ENCODE measurements at places on chromosomes 12 and 14.

DNA sequence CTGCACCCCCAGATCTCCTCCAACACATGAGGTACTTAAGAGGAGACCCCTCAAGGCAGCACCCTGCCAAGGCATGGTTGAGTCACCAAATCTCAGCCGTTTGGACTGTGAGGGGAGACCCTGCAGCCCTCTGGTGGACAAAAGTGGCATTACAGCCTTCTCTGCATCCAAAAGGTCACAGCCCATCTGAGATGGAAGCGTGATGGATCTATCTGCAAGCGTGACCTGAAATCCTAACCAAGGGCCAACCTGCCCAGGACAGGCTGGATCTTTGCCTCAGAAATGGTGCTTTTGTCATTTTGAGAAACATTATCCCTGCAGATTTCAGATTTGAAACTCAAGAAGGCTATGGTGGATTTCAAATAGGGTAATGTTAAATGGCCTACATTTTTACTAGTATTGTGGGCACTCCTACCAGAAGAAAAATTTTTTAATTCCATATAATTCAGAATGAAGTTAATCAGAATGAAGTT, 23.7 kb upstream of the DHRS4 start:
- H3K4me1 ChIP-seq, result peaks cover 3% of the 10 kb centered on the region
- no peak overlapping the region for H3K4me3 ChIP-seq
- H3K36me3 ChIP-seq, result no peaks in the 10 kb centered on the region
- H3K27me3 ChIP-seq, result no peaks in the 10 kb centered on the region

DNA sequence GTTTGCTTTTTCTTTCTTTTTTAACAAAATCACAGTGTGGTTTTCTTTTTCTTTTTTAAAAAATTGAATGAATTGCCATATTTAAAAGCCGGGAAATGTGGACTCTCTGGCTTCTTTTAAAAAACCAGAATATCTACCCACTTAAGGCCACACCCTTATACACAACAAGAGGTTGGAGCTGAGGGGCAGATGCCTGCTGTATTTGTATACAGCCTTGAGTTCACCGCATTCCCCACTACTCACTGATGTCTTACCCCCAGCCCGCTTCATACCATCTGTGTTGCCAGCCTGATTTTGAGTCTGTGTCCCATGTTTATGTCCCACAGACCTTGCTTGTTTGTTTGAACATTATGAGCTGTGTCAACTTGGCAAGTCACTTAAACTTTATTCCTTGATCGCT, 14.3 kb downstream of the JDP2 start:
- no peak overlapping the region for H3K27ac ChIP-seq
- no peak for DNase-seq
- no peaks in the 10 kb centered on the region for H3K36me3 ChIP-seq
- H3K27me3 ChIP-seq, result peaks cover 5% of the 10 kb centered on the region
- H3K4me1 ChIP-seq, result no peaks in the 10 kb centered on the region

DNA sequence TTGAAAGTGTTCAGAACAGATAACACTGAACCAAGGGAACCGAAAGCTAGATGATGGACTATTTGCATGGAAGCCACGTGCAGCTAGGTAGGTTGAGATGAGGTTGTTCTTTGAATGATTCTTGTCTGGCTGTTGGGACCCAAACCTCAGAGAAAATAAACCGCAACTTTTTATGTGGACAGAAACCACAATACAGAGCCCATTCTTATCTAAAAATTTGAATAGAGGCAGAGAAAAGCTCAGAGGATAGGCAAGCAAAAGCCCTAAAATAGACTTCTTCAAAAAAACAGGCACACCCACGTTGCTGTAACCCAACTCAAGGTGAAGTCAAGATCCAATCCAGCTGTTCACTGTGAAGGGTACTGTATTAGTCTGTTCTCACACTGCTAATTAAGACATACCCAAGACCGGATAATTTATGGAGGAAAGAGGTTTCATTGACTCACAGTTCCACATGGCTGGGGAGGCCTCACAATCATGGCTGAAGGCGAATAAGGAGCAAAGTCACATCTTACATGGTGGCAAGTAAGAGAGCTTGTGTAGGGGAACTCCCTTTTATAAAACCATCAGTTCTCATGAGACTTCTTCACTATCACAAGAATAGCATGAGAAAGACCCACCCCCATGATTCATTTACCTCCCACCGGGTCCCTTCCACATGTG, 353.8 kb downstream of the AACS start:
- no peaks in the 10 kb centered on the region for H3K27me3 ChIP-seq
- no peaks in the 10 kb centered on the region for H3K36me3 ChIP-seq
- H3K4me3 ChIP-seq, result no peak overlapping the region
- no peak for DNase-seq
- no peaks in the 10 kb centered on the region for H3K4me1 ChIP-seq

GRCh38 chr12:51008329-51009055, 17.7 kb downstream of the SLC11A2 start:
- no peak for DNase-seq
- peak overlapping the region; percentile 53 for H3K27ac ChIP-seq
- no peaks in the 10 kb centered on the region for H3K27me3 ChIP-seq
- H3K4me3 ChIP-seq, result no peak overlapping the region
- peaks cover 5% of the 10 kb centered on the region for H3K4me1 ChIP-seq

- DNase-seq, result no peak
- H3K36me3 ChIP-seq, result peaks cover 54% of the 10 kb centered on the region
- no peaks in the 10 kb centered on the region for H3K4me1 ChIP-seq
- H3K4me3 ChIP-seq, result no peak overlapping the region
- no peak overlapping the region for H3K27ac ChIP-seq
These were observed 45.3 kb upstream of the STAC3 start for GRCh38 chr12:57296291-57296690.

DNA sequence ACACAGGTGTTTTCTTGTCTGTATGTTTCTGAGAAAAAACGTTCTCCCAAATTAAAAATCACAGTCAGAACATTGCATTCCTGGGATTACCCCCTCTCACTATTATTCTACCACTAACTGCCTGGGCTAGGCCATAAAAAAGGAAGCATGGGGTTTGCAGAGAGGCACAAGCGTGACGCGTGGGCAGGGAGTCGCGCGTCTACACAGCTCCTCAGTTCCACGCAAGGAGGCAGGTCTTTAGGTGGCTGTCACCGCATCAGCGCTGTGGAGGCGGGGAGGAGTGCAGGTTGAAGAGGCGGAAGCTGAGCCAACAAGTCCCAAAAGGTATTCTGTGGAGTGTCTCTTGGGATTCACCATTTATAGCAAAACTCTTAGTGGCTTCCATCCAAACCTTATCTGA, 109.9 kb downstream of the RIMBP2 start:
- no peak for DNase-seq
- no peaks in the 10 kb centered on the region for H3K36me3 ChIP-seq
- H3K4me1 ChIP-seq, result no peaks in the 10 kb centered on the region
- H3K4me3 ChIP-seq, result no peak overlapping the region
- H3K27me3 ChIP-seq, result no peaks in the 10 kb centered on the region
- no peak overlapping the region for H3K27ac ChIP-seq

DNA sequence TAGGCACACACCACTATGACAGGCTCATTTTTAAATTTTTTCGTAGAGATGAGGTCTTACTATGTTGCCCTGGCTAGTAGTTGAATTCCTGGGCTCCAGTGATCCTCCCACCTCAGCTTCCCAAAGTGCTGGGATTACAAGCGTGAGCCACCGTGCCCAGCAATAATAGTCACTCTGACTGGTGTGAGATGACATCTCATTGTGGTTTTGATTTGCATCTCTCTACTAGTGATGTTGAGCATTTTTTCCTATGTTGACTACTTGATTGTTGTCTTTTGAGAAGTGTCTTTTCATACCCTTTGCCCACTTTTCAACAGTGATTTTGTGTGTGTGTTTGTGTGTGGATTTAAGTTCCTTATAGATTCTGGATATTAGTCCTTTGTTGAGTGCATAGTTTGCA, 26.3 kb downstream of the ATP2A2 start:
- H3K4me1 ChIP-seq, result peaks cover 50% of the 10 kb centered on the region
- DNase-seq, result no peak
- peaks cover 58% of the 10 kb centered on the region for H3K36me3 ChIP-seq
- H3K27ac ChIP-seq, result peak overlapping the region; percentile 67
- H3K27me3 ChIP-seq, result no peaks in the 10 kb centered on the region
- H3K4me3 ChIP-seq, result peak overlapping the region; percentile 40

GRCh38 chr14:100067971-100068959, 3.0 kb downstream of the EVL start:
- no peaks in the 10 kb centered on the region for H3K27me3 ChIP-seq
- peaks cover 87% of the 10 kb centered on the region for H3K36me3 ChIP-seq
- H3K4me3 ChIP-seq, result peak overlapping the region; percentile 92

DNA sequence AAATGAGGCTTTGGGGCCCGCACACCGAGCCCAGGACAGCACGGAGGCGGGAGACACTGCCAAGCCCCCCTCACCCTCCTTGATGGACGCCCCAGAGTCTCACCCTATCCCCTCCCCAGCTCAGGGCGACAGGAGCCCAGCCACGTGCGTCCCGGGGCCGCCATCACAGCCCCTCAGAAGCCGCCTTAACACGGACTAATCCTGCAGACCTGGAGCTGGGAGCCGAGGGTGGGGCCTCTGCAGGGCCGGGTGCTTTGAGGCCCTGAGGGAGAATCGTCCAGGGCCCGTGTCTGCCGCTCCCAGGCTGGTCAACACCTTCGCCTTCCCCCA, 79.7 kb upstream of the FBRSL1 start:
- H3K4me1 ChIP-seq, result no peaks in the 10 kb centered on the region
- DNase-seq, result no peak
- no peak overlapping the region for H3K4me3 ChIP-seq
- no peaks in the 10 kb centered on the region for H3K36me3 ChIP-seq
- no peak overlapping the region for H3K27ac ChIP-seq

GRCh38 chr12:48695859-48696258, 13.8 kb upstream of the KANSL2 start:
- DNase-seq, result no peak
- peaks cover 98% of the 10 kb centered on the region for H3K36me3 ChIP-seq
- H3K27ac ChIP-seq, result no peak overlapping the region
- no peak overlapping the region for H3K4me3 ChIP-seq
- peaks cover 19% of the 10 kb centered on the region for H3K4me1 ChIP-seq
- no peaks in the 10 kb centered on the region for H3K27me3 ChIP-seq

DNA sequence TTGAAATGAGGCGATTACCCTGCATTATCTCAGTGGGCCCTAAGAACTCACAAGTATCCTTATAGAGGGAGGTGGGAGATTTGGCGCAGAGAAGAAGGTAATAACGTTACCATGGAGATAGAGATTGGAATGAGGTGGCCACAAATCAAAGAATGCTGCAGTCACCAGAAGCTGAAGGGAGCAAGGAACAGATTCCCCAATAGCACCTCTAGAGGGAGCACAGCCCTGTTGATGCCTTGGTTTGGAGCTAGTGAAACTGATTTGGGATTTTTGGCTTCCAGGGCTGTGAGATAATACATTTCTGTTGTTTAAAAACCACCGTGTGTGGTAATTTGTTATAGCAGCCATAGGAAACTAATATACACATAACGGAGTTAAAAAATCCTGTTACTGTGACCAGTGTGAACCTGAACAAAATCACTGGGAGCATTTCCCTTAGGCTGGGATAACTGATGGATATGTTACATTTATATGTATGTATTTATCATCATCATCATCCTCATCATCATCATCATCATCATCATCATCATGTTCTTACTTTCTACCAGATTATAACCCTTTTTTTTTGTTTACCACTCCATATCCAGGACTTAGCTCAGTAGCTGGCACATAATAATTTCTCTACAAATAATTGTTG, 100.3 kb downstream of the LIN7A start:
- H3K27me3 ChIP-seq, result no peaks in the 10 kb centered on the region
- H3K4me1 ChIP-seq, result no peaks in the 10 kb centered on the region
- H3K36me3 ChIP-seq, result no peaks in the 10 kb centered on the region
- no peak overlapping the region for H3K4me3 ChIP-seq
- no peak overlapping the region for H3K27ac ChIP-seq
- DNase-seq, result no peak

- H3K27ac ChIP-seq, result peak overlapping the region; percentile 36
- peaks cover 4% of the 10 kb centered on the region for H3K36me3 ChIP-seq
- DNase-seq, result no peak
- H3K4me3 ChIP-seq, result no peak overlapping the region
These were observed 87.8 kb downstream of the MED13L start for GRCh38 chr12:116189692-116190091.

- peak overlapping the region; percentile 60 for H3K27ac ChIP-seq
- no peaks in the 10 kb centered on the region for H3K27me3 ChIP-seq
- peaks cover 10% of the 10 kb centered on the region for H3K4me1 ChIP-seq
- no peak for DNase-seq
- peaks cover 57% of the 10 kb centered on the region for H3K36me3 ChIP-seq
These were observed 14.9 kb downstream of the SLC38A2 start for GRCh38 chr12:46357438-46358324.

DNA sequence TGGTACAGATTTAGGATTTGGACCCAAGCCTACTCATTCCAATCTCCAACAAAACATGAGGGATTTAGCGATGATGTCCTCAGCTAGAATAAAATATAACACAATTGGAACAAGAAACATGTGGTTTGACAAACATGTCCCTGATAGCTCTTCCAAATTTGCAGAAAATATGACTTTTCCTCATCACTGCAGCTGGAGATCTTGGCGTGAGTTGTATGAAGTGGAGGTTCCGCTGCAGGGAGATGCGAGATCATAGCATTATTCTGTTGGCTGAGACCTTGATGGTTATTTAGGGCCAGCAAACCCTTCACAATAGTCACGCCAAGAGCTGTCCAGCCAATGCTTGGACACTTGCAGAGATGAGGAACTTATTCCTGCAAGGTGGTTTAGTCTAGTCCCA, 413.4 kb upstream of the TBX3 start:
- no peak overlapping the region for H3K4me3 ChIP-seq
- no peak for DNase-seq
- no peak overlapping the region for H3K27ac ChIP-seq

DNA sequence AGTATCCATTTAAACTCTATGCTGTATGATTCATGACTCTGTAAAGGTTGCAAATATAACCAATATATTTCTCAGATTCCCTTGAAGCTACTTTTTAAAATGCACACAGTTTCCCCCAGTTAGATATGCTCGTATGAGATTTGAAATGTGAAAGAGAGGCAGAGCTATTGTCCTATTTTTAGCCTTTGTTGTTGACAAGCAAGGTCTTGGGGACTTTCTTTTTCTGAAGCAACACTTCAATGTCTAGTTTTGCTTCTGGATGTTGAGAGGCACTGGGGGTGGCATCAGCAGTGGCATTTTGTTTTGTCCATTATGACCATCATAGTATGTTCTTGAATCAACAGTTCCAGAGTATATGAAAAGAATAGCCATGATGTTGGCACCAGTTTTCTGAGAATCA, 63.4 kb downstream of the ASCL1 start:
- H3K27me3 ChIP-seq, result no peaks in the 10 kb centered on the region
- no peak for DNase-seq
- H3K36me3 ChIP-seq, result no peaks in the 10 kb centered on the region
- H3K4me3 ChIP-seq, result no peak overlapping the region
- H3K27ac ChIP-seq, result no peak overlapping the region

DNA sequence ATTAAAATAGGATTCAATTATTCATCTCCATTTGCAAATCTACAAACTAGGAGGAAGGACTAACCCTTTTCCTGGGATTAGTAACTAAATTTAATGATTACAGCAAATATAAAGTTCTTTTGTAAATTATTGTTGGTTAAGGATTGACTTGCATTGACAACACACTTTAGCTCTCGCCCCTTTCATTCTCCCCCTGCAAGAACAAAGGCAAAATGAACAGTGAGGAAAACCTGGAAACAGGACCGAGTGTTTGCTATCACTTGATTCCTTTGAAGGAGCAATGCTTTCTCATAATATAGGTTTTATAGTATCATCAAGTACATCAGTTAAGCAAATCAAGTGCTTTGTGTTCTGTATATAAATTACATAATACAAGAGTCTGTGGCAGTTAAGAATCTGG, 7.4 kb upstream of the COX16 start:
- no peaks in the 10 kb centered on the region for H3K4me1 ChIP-seq
- peaks cover 4% of the 10 kb centered on the region for H3K36me3 ChIP-seq
- H3K27ac ChIP-seq, result no peak overlapping the region
- no peak overlapping the region for H3K4me3 ChIP-seq
